ENCODE measurements at places on chromosomes 4 and X.
A peak's percentile ranks its signal among the peaks of the same experiment; 100 is the strongest.

GRCh38 chr4:130573742-130574141, 1477.8 kb downstream of the C4orf33 start:
- DNase-seq, result no peak

DNA sequence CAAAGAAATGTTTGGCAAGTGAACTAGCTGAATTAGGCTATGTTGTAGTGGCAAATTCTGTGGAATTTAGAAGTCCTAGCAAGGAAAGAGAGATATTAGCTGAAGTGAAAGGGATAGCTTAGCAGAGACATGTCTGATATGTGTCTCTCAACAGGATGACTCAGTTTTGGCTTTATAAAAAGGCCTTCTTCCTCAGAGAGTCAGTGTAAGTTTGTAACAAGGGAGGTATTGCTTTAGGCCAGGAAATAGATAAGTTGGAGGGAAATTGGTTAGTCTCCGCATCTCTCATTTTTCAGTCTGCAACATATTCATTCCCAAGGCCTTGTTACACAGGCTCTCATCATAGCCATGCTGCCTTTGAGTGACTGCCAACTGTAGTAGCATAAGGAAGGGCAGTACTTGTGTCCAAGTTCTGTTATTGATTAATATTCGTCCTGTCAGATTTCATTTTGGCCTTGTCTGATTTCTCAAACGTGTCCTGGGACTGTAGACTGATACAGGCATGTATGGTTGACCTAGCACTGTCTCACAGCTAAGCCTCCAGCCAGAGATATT, 4.0 kb downstream of the TMEM164 start:
- DNase-seq, result no peak

GRCh38 chr4:26217961-26218676, 102.7 kb upstream of the RBPJ start:
- no peak for DNase-seq

GRCh38 chrX:95350774-95351488, 1333.7 kb upstream of the DIAPH2 start:
- no peak for DNase-seq

- no peak for DNase-seq
These were observed 78.9 kb upstream of the FAM9C start for GRCh38 chrX:13123247-13123856.

DNA sequence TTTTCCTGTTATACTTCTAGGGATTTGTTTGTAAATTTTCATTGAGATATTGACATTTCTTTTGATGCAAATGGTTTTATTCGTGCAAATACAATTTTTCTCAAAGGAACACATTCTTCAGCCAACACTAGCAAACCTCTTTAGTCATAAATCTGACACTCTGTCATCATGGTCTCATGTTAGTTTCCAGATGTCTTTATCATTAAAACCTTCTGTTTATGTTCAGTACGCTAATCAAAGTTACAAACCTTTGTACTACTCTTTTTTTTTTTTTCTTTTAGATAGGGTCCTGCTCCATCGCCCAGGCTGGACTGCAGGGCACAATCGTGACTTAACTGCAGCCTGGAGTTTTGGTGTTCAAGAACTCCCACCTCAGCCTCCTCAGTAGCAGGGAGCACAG, 7.1 kb downstream of the SLC25A31 start:
- DNase-seq, result no peak

GRCh38 chr4:156763511-156763910, 208.1 kb downstream of the PDGFC start:
- no peak for DNase-seq

DNA sequence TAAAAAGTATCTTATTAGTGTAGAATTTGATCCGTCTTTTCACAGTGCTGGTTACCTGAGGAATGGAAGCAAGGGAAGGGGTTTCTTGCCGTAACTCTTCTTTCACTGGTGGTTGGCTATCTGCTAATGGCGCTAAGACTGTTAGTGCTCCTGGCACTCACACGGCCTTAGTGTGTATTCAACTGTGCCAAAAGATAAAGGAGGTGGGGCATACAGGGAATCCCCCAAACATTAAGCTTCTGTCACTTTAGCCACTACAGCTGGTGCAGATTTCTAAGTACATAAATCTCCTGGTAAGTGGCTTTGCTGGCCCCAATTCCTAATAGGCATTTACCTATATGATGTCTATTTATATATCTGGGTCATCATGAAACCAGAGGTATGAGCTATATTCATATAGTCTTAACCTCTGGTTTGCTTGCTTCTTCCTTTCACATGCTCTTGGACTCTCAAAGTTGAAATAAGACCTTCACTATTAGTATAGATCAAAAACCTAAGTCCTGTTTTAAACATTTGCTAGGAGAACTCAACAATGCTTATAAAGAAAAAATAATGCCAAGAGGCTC, 95.1 kb downstream of the TSPAN7 start:
- DNase-seq, result no peak

GRCh38 chr4:112736718-112737135, 99.8 kb downstream of the LARP7 start:
- no peak for DNase-seq

DNA sequence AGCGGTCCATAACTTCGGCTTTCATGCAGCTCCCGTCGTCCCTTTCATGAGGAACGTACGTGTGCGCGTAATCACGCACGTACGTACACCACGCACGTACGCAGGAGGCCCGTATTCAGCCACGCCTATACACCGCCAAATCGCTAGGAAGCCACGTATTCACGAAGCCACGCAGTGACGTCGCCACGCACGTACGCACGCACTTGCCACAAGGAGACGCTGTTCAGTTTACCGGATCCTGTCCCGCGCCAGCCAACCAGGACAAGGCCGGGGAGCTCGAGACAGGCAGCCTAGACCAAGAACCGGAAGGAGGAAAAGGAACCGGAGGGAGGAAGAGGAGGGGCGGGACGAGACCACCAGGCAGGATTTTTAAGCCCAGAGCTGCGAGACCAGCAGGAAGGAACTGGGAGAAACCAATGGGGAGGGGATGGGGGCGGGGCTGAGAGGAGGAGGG, at the start of gene EOLA2:
EOLA2 (minus strand) TSS at position 65 of the 454 bp plus-strand sequence. CDS start 4,617 bp downstream, outside the sequence.
- DNase-seq, result peak; percentile 88

DNA sequence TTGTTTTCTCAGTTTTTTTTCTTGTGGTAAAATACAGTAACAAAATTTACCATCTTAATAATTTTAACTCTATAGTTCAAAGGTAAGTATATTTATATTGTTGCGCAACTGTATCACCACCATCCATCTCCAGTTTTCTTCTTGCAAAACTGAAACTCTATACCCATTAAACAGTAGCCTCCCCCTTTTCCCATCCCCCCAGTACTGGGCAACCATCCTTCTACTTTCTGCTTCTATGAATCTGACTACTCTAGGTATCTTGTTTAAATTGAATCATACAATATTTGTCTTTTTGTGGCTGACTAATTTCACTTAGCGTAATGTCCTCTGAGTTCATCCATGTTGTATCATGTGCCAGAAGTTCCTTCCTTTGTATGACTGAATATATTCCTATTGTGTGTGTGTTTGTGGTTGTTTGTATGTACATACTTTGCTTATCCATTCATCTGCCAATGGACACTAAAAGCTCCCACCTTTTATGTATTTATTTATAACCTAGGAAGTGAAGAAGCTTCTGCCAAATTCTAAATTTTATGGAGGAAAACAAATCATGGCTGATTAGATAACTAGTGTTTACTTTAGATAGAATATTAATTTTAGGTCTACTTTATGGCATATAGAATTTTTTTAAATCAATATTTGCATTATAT, 10.0 kb downstream of the ABHD18 start:
- no peak for DNase-seq

DNA sequence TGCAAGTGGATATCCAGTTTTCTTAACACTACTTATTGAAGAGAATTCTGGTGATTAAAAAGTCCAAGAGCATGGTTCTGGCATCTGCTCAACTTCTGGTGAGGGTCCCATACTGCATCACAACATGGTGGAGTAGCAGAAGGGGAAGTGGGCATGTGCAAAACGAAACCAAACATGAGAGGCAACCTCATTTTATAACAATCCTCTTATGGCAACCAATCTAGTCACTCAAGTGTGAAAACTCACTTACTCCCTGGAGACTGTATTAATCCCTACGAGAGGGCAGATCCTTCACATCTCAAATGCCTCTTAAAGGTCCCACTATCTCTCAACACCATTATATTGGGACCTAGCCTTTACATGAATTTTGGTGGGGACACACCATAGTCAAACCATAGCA, 55.4 kb upstream of the TRO start:
- DNase-seq, result no peak

DNA sequence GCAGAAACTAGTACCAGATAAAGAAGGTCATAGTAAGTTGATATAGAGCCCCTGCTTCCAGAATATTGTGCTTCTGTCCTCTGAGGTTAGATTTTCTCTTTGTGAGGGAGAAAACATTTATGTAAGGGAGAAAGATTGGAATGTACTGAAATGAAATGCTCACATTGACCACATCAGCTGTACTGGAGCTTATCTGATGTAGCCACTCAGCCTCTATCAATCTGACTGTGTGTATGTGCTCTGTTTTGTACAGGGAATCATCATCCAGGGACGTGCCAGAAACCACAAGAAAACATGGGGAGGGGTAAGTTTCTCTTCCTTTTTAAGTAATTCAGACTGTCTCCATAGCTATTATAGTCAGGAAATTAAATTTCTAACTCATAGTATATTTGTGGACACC, 56.8 kb downstream of the PRRG1 start:
- DNase-seq, result no peak

DNA sequence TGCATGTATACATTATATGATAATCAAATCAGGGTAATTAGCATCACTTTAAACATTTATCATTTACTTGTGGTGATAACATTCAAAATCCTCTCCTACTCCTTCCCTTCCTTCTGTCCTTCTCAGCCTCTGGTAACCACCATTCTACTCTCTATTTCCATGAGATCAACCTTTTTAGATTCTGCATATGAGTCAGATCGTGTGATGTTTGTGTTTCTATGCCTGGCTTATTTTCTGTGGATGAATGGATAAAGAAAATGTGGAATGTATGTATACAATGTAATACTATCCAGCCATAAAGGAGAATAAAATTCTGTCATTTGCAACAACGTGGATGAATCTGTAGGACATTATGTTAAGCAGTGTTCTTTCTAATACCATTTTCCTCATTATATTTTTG, 123.9 kb downstream of the NAA11 start:
- no peak for DNase-seq

DNA sequence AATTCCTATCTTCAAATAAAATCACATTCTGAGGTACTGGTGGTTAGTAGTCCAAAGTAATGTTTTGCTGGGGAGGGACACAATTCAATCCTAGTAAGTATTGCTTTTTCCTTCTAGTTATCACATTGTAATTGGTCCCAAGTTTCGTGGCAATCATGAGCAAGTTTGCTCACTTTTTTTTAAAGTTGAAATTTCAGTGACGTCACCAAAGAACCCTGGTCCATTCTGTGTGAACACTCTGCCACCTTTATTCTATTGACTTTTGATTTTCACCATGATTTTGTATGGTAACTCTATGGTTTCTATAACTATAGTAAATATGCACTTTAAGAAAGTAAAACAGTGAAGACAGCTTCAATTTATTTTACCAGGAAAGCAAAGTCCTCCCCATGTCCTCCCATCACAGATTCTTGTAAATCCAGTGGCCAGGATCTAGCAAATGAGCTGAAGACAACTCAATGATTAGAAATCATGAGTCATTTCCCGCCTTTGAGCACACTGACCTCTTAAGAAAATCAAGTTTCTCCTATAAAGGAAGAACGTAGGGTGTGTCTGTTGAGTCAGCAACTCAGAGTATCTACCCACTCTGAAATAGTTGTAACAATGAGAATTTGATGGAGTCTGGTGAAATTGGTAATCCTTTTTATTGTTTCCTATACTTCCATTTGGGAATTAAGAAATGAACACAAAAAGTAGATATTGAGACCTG, 1306.6 kb upstream of the PABPC4L start:
- DNase-seq, result no peak

DNA sequence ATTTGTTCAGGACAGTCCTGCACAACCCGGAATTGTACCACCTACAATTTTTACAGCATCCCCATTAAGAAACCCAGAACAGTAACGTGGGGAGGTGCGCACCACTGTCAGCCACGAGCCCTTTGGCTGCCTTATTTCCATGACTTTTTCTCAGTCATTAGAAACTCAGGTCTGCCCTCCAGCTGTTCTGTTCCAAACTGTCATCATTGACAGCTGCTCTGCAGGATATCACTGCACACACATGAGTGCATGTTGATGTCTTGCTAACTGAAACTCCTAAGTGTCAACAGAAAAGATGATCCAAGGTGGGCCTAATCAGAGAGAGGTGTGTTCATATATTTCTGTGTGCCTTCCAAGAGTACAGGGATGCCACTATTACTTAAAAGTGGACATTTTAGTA, 123.4 kb downstream of the PARM1 start:
- no peak for DNase-seq

- no peak for DNase-seq
These were observed 162.2 kb downstream of the BCOR start for GRCh38 chrX:39935411-39936064.

- DNase-seq, result no peak
These were observed 506.2 kb downstream of the FSTL5 start for GRCh38 chr4:161657616-161658015.

- DNase-seq, result no peak
These were observed 23.3 kb downstream of the PPARGC1A start for GRCh38 chr4:23866450-23867075.

- DNase-seq, result no peak
These were observed 32.9 kb upstream of the SH3D19 start for GRCh38 chr4:151358266-151358665.

GRCh38 chrX:150366951-150367545, 3.9 kb downstream of the MAMLD1 start:
- no peak for DNase-seq

GRCh38 chr4:69330345-69331047, 50.2 kb downstream of the UGT2B28 start:
- DNase-seq, result no peak

- DNase-seq, result no peak
These were observed 1.1 kb downstream of the CXCL1 start for GRCh38 chr4:73870260-73870659.

DNA sequence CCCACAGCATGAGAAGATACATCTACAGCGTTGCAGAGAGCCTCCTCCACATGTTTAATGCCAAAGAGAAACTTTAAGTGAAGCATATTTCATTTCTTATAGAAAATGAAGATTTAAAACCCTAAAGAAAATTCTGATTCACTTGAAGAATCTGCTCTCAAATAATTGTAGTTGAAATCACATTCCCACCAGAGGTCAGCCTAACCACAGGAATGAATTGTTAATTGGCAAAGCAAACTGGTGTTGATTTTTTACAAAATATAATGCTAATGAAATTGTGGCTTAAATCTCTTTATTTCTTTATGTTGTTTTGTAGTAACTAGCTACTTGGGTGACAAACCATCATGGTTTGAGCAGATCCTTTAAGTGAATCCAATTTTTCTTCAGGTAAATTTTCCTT, 31.1 kb upstream of the WDR17 start:
- no peak for DNase-seq

GRCh38 chr4:73661646-73662119, 41.4 kb upstream of the RASSF6 start:
- no peak for DNase-seq

- DNase-seq, result no peak
These were observed 38.1 kb upstream of the IRAK1 start for GRCh38 chrX:154057791-154058190.

DNA sequence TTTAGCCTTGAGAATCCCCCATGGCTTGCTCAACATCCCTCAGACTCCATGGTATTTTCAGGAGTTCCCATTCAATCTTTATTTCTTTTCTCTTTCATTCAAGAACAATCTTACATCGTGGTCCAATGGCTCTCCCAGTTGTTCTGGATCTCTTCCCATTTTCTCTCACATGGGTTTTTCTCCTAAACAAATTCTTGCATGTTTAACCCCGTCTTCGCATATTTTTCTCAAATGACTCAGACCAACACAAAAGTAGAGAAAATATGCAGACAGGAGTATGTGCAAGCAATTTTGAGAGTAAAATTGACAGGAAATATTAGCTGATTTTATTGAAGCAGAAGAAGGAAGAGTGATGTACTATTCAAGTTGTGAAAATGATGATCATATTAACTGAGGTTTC, 396.4 kb upstream of the TRAM1L1 start:
- DNase-seq, result no peak
